T-cell (primary cell): ENCODE measurements at places on chromosomes 3 and 15.

GRCh38 chr3:154783521-154783931 is 296.6 kb upstream of the MME start:
- DNase-seq = no peak

GRCh38 chr15:85073556-85074194 is 92.0 kb downstream of the PDE8A start:
- no peak for DNase-seq

GRCh38 chr3:30962493-30962892 is 68.0 kb upstream of the GADL1 start:
- DNase-seq = no peak

GRCh38 chr3:97021778-97022177 is 207.4 kb downstream of the EPHA6 start:
- no peak for DNase-seq

GRCh38 chr3:122094693-122095092 is 39.5 kb downstream of the CD86 start:
- no peak for DNase-seq

DNA sequence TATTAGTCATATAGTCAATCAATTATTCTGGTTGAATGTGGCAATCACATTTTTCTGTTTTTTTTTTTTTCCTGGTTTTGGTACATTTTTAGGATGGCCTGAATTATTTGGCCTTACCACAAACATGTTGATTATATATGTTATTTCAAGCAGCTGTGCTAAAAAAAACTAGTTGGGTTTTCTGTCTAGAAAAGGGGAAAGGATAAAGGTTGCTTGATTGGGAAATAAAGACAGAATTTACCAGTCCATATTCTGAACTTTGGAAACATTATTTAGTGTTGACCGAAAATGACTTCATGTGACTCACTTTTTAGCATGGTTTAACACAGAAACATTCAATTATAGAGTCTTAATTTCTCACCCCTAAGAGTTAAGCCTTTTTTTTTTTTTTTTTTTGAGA is 8.1 kb downstream of the MORF4L1 start:
- DNase-seq = no peak

- no peak for DNase-seq
Observed at GRCh38 chr3:169289273-169289672, 374.2 kb downstream of the MECOM start.

DNA sequence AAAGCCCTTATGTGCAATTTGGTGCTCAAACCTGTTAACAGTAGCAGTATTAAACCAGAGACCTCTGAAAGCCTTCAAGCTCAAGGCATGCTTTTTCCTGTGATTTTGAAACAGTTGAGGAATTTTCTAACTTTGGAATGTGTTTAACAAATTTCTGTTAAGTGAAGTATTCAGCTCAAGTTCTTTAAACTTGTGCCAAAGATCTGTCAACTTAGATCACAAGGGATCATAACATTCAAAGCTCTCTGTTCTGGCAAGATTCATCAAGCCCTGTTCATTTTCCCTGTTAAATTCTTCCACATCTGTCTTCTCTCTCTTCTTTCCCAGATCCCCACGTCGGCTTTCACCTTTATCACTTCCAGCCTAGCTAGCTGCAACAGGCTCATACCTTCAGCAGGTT is 28.8 kb upstream of the RYK start:
- DNase-seq = no peak

GRCh38 chr3:184568924-184569829 is 7.6 kb downstream of the EPHB3 start:
- no peak for DNase-seq

DNA sequence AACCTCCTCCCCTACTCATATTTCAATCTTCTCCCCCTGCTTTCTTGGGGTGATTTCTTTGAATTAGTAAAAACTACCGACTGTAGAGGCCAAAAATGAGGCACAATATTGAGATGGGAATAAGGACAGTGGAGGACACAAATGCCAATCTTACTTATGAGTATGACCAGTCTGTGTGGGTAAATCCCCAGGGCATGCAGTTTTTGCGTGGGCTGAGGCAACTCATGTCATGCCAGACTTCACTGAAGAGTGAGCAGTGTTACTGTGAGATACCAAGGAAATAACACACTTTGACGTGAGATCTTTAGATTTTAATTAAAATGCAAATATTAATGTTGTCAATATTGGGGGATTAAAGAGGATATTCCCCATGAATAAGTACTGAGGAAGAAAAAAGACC is 254.3 kb upstream of the ICE2 start:
- DNase-seq = no peak

DNA sequence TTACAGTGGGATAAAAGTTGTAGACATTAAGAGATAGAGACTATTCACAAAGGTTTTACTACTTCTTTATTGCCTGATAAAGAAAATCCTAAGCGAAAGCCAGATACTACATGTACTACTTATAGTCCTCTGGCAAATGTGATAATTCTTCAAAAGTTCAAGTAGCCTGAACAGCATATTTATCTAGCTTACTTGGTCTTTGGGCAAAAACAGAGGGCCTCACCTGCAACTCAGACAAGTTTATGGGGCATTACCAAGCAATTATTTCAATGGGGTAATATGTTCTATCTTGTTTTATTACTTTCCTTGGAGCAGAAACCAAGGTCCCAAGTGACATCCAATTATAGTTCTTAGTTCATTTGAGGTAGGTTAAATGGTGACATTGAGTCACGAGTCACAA is 390.1 kb upstream of the ARHGEF26 start:
- DNase-seq = no peak

- peak; percentile 58 for DNase-seq
Observed at GRCh38 chr15:92958105-92958504, 58.0 kb downstream of the CHD2 start.

- no peak for DNase-seq
Observed at GRCh38 chr3:181808053-181808452, 96.3 kb downstream of the SOX2 start.

DNA sequence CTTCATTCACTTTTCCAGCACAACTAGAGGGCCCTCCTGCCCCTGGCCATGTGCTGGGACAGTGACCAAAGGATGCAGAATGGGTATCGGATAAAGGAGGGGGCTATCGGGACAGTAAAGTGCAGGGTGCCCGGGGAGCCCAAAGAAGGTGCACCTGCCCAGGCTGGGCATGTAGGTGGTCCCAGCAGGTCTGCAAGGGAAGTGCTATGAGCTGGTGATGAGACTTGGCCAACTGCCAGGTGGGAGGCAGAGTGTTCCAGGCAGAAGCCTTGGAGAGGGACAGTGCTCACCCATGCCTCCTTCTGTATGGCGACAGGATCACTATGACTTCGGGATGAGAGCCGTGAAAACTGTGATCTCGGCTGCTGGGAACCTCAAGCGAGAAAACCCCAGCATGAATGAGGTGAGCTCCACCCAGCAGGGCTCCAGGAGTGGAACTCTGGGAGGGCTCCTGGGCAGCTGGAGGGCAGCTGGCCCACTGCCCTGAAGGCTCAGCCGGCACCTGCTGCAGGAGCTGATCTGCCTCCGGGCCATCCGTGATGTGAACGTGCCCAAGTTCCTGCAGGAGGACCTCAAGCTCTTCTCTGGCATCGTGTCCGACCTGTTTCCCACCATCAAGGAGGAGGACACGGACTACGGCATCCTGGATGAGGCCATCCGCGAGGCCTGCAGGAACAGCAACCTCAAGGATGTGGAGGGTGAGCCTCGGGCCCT is 48.4 kb downstream of the DNAH1 start:
- DNase-seq = no peak

DNA sequence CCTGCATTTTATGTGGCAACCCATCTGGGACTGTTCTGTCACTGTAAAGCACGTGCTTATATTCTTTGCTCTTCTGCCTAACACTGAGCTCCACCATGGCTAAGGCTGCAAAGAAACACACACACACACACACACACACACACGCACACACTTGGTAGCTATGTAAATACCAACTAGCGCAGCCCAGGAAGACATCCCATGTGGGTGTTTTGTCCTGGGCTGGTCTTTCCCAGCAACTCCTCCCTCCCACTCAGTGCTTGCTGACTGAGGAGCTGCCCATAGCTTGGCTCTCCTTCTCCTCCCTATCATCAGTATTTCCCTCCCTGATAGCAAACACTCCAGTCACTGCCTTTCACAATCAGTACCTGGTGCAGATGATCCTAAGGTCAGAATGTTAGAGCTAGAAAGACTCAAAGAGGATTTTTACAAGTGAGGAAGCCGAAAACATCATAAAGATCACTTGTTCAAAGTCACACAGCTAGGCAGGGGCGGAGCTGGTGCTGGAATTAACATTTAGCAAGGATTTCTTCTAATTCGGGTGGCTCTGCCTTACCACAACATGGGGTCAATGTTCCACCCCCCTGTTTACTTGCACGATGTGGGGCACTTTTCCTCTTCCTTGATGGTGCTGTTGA is 377.1 kb upstream of the TBL1XR1 start:
- DNase-seq = no peak

DNA sequence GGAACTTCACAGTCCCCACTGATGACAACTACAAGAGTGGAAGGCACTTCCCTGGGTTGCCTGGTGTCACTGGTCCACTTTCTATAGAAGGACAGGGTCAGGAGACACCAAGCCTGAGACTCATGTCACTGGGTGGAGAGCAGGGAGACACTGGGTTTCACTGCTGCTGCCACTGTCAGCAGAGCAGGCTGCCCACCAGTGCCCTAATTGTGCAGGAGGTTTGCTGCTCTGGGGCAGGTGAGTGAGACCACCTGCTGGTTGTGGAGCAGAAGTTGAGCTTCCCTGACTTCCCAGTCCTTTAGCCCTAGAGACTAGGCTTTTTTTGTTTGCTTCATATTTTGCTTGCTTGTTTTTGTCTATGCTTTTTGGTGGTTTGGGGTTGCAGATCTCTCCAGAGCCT is 528.4 kb upstream of the RGMA start:
- DNase-seq = no peak

DNA sequence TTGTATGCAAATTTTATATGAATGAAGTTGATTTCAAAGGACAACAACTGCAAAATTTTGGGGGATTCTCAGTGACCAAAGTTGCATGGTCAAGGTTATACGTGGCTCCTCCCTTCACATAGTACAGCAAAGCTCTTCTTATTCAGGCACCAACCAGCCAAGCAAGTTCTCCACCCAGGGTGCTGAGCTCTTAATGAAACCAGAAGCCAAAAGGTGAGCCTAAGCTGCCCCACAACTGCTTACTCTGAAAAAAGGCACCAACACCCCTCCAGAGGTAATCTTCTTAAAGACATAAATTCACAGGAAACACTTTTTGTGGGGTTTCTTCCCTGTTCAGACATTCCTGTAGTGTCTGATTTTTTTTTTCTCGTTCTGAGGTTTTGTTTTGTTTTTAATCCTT is 106.1 kb upstream of the GMNC start:
- DNase-seq = no peak

GRCh38 chr3:15638891-15639262 is 37.3 kb downstream of the BTD start:
- DNase-seq = no peak

DNA sequence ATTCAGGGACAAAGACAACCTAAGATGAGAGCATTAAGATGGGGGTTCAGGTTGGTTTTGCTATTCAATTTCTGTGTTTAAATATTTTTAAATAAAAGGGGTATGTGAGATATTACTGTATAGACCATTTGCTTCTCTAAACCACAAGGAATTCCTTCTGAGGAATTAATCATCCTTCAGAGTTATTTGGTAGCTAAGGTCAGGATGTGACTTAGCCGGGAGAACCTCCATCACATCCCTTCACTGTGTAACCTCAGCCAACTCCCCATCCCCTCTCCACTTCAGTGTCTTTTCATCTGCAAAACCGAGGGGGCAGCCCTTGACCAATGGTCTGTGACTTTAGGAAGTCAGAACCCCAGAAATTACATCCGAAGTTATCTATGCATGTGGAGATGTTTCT is 48.7 kb upstream of the SKOR1 start:
- DNase-seq = no peak

DNA sequence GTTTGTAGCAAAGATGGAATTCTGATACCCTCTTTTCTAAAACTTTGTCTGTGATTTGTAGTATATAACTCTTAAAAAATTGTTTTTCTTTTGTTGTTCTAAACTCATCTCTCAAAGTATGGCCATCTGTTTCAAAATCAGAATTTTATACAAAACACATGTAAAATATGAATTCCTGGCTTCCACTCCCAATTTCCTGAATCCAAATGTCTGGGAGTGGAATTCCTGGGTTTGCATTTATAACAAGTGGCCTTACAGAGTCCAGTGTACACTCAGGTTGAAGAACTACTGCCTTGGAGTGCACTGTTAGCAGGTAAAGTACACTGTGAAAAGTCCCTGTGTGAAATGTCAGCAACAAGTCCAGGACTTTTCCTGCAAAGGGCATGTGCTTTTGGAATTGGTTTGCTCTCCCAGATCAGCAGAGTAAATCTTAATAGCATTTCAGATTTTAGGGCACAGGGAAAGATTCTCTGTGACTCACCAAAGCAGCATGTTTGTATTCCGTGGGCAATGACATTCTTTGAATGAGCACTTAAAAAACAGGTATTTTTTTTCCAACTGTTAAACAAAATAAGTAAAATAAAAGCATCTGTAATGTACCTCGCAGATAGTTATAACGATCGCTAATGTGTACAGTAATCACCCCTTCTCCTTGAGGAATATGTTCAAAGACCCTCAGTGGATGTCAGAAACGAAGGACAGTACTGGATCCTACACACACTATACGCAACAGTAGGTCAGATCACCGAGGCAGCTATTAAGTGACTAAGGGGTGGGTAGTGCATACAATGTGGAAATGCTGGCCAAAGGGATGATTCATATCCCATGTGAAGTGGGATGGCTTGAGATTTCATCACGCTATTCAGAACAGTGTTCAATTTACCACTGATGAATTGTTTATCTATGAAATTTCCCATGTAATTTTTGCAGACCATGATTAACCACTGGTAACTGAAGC is 2.0 kb upstream of the CLDN16 start:
- no peak for DNase-seq

DNA sequence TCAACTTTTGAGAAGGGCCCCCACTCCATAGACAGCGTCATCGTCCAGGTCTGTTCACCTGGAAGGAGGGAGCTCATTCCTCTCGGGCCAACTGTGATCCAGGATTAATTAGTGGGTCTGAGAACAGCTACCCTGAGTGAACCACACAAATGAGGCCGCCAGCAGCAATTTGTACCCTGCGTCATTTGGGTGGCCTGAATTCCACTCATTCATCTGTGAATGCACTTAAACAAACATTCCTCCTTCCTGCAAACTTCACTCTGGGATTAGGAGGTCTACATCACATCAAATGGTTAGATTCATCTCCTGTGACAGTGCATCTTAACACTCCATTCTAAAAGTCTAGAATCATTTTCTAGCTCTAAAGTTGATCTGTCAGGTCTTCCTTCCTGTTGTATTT is 201.8 kb downstream of the GABRG3 start:
- no peak for DNase-seq

DNA sequence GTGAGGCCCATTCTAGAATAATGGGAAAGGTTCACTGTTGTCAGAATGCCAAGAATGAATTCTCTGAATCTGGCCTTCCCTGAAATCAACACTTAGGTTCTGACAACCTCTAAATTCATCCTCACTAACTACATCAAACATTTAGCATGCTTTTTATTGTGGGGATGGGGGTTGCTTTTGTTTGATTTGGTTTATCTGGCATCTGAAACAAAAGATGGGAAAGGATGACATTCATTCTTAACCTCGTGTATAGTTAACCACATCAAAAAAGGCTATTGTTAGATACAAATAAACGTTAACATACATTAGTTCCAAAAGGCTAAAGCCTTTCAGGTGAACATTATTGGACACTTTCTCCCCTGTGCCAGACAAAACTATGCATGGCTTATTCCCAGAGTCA is 357.3 kb downstream of the FHIT start:
- DNase-seq = no peak
